ENCODE measurements at places on chromosomes 2 and 18.
A peak's percentile ranks its signal among the peaks of the same experiment; 100 is the strongest.

- peaks cover 68% of the 10 kb centered on the region for H3K36me3 ChIP-seq
- no peak overlapping the region for H3K4me3 ChIP-seq
- no peaks in the 10 kb centered on the region for H3K4me1 ChIP-seq
- no peaks in the 10 kb centered on the region for H3K27me3 ChIP-seq
- DNase-seq: no peak
These were observed 114.0 kb downstream of the PIK3C3 start for GRCh38 chr18:42069036-42069435.

DNA sequence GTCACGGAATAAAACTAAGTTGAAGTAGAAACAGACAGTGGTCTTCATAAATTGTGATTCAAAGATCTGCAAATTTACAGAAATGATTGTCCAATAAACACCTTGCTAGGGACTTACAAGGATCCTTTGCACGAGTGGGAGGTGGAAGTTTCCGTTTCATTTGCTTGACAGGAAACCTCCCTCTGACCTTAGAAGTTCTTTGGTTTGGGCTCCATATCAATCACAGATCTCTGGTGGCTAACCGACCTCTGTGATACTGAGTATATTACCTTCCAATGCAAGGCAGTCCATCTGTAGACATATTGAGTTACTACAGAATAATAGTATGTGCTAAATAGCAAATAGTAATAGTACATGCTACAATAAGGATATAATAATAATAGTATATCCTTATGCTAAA, 33.7 kb upstream of the RNF152 start:
- no peaks in the 10 kb centered on the region for H3K4me1 ChIP-seq
- no peak overlapping the region for H3K4me3 ChIP-seq
- no peak overlapping the region for H3K27ac ChIP-seq
- no peaks in the 10 kb centered on the region for H3K27me3 ChIP-seq
- no peak for DNase-seq

DNA sequence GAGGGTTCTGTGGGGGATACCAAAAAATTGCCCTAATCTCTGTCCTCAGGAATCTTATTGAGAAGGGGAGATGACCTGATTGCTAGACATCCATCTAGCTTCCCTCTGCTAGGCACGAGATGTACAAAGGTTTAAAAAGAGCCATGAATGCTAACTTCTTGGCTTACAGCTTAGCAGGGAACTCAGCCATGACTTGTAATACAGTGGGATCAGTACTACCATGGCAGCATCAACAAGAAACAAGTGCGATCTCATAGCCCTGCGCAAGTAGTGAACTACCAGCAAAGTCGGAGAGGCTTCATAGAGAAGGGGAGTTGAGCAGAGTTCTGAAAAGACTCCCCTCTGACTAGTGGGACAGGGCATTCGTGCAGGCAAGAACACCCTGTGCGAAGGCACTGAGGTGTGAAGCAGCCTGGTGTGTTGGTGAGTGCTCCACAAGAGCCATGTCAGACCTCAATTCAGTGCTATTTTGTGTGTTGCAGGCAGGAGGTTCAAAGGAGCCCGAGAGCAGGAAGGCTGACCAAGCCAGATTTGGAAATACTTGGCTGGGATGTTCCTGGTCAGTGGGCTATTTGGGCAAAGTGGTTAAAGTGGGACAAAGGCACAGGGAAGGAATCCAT, 130.0 kb downstream of the FMNL2 start:
- no peaks in the 10 kb centered on the region for H3K36me3 ChIP-seq
- peaks cover 4% of the 10 kb centered on the region for H3K4me1 ChIP-seq
- no peak for DNase-seq

DNA sequence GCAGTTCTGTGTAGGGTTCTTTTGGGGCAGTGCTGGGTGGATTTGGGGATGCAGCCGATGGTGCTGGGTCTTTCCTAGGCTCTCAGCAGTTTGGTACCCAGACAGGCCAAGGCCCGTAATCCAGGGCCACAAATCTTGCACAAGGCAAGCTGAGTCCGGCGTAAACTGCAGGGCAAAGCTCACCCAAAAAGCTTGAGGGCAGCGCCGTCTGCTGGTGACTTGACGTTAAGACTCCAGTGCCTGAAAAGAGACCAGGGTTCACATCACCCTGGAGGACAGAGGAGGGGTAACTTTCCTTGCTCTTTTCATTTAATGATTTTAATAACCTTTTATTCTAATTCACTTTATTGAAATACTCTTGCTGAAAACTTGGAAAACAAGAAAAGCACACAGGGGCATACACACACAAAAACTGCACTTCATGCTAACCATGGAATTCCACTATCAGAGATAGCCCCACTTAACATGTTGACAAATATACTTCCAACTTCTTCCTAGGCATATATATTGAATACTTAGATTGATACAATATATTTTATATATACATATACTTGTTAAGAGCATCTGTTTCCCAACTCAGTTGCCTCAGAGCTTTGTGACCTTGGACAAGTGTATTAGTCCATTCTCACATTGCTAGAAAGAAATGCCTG, 38.9 kb downstream of the CNGA3 start:
- no peaks in the 10 kb centered on the region for H3K36me3 ChIP-seq
- no peaks in the 10 kb centered on the region for H3K4me1 ChIP-seq
- no peak overlapping the region for H3K4me3 ChIP-seq
- DNase-seq: peak; percentile 88
- H3K27me3 ChIP-seq: no peaks in the 10 kb centered on the region

DNA sequence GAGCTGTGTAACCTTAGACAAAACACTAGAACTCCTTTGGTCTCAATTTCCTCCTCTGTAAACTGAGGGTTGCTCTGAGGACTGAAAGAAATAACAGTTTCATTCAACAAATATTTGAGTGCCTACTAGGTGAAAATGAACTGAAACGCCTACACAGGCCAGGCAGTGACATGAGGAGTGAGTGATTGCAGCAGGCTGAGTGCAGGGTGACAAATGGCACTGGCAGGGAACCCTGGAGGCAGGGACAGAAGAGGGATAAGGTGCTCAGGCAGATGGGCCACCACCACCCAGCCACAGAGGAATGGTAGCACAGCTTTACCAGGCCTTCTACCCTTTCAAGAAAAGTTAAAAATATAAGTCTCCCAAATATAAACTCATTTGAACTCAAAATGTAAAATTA, 11.5 kb upstream of the RNU4ATAC start:
- H3K36me3 ChIP-seq: peaks cover 83% of the 10 kb centered on the region
- no peak overlapping the region for H3K27ac ChIP-seq
- no peak for DNase-seq
- H3K4me3 ChIP-seq: no peak overlapping the region
- no peaks in the 10 kb centered on the region for H3K27me3 ChIP-seq

Measured in left lung (tissue), 14 donors.